ENCODE measurements at places on chromosomes 13 and 19. TPM values are rescaled to one million over a fixed set of nuclear protein-coding genes. Genes with fewer than 3 reads are reported as not detected.

DNA sequence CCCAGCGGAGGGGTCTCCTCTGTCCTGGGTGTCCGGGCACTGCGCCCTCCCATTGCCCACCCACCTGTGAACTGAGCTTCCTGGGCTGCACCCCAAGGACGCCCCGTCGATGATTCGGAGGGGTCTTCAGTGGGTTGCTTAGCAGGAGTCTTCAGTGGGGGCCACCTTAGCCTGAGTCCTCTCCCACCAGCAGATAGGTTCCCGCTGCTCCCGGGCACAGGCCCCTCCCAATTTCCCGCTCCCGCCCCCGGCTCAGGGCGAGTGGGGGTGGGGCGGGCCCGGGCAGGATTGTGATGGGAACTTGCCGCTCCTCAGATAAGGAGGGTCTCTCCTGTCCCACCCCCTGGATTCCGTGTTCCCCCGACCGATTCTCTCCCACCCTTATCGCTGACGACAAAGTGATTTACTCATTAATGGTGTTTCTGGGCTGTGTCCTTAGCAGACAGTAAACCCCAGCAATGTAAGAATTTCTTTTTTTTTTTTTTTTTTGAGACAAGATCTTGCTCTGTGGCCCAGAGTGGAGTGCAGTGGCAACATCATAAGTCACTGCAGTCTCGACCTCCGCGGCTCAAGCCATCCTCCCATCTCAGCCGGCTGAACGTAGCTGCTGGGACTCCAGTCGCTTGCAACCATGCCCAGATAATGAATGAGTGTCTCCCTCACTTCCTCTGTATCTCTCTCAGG is 655 bp upstream of the S1PR5 start:
- DNase-seq, result peak; percentile 22

DNA sequence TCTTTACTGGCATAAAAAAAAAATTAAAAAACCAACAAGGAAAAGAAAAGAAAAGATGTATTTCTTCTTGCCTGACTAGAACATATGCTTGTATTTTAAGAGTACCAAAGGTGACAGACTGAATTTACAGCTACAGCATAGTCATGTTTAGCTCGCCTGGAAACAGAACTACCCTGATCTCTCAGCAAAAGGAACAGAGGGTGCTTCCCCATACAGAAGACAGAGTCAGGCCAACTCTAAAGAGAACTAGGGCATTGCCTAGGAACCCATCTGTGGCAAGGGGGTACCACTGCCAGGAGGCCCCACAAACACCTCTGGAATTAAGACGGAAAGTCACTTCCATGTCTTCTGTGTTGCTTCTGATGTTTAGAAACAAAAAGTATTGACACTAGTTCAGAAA is 252.1 kb upstream of the STARD13 start:
- DNase-seq, result no peak

CDKN2D gene
- 6.5 TPM for total RNA-seq

CCNE1 gene
- total RNA-seq, result 6.9 TPM

DNA sequence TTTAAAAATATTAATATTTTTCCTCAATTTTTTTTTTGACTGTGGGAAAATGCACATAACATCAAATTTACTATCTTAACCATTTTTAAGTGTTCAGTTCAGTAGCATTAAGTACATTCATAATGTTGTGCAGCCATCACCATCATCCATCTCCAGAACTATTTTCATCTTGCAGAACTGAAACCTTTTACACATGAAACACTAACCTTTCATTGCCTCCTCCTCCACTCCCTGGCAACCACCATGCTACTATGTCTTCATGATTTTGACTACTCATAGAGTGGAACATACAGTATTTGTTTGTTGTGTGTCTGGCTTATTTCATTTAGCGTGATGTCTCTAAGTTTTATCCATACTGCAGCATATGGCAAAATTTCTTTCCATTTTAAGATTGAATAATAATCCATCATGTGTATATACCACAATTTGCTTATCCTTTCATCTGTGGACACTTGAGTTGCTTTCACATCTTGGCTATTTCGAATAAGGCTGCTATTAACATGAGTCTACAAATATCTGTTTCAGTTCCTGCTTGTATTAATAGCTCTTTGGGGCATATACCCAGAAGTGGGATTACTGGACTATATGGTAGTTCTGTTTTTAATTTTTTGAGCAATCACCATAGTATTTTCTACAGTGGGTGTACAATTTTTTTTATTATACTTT is 376.4 kb downstream of the MTUS2 start:
- no peak for DNase-seq

TEX26 gene
- total RNA-seq, result not detected

SWSAP1 gene
- 4.8 TPM for total RNA-seq

DNA sequence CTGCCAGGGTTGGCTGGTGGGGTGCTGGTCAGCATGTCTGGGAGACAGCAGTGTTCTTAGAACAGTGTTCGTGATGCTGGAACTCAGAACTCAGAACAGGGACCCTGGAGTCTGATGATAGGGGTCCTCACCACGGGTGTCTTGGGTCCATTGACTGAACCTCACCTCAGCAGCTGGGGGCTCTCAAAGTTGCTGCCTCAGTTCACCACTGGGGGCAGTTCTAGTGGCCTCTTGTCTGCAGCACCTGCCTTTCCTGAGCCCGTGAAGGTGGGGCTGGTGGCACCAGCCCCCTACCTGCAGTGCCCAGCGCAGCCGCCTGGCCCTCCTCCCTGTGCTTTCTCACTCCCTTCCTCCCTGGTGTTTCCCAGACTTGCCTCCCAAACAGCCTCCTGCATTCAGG is 28.5 kb downstream of the SAFB start:
- DNase-seq, result no peak

DNA sequence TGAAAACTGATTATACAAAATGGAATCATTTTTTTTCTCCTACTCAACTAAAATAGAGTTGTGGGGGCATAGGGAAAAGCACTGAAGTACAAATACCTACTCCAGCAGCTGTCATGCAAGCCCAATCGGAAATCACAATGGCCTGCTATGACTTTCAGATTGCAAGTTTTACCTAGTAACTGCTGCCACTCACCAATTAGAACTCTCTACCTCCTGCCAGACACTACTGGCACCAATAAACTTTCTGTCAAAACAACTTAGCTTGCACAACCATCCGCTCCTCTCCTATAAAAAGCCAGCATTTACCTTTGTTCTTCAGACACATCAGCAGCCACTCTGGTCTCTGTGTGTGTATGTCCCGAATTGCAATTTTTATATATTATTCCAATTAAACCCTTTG is 9.3 kb upstream of the TRPC4 start:
- DNase-seq, result no peak

RLN3 gene
- total RNA-seq, result not detected

EDNRB gene
- 100 TPM for total RNA-seq

- no peak for DNase-seq
Measured at GRCh38 chr19:45971260-45971902, 2.3 kb downstream of the NOVA2 start.

GRCh38 chr13:77637588-77637987 is 59.9 kb upstream of the SLAIN1 start:
- DNase-seq, result no peak

DNA sequence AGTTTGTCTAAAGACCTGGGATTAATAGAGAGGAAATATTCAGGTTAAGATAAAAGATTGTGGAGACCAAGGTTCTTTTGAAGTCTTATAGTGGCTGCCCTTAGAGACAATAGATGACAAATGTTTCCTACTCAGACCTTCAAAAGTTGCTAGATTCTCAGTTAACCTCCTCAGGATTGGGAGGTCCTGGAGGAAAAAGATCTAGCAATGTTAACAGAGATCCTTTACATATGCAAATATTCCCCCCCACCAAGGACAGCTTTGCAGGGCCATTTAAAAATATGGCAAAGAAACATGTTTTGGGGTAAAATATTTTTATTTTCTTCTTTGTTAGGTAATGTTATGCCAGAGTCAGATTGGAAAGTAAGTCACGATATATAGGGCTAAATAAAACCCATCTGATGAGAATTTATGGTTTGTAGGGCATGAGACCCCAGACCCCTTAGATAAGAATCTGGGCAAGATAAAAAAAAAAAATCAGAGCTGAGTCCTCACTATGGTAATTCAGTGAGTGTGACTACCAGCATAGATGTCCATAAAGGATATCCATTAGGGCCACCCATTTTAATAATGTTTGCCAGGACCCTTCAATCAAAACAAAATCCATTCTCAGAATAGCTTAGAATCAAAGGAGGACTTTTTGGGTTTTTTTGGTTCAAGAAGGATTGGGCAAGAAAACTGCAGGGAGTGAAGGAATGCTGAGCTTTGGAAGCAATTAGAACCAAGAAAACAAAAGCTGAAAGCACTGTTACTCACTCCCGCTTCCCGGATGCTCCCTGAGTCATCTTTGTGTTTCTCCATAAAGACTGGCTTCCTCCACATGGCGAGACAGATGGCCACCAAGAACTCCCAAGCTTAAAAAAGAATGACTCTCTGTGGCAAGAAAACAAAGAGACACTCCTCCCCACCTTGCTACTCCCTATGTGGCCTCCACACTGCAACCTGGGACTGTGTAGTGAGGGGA is 28.2 kb downstream of the VSTM1 start:
- DNase-seq, result no peak

DNA sequence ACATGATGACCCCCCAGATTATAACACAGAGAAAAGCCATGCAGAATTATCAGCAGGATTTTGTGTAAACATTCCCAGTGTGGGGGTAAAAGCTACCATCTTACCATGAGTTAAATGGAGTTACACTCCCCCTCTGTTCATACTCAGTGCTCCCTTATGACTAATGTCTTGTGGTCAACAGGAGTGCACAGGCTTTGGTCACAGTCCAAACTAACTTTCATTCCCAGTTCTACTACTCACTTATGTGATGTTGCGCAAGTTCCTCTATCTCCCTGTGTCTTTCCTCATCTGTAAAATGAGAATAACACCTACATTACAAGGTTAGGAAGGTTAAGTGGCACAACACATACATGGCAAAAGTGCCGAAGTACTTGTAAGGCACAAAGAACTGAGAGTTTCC is 277.9 kb downstream of the RBM26 start:
- no peak for DNase-seq

GRCh38 chr13:104594806-104595205 is 1528.6 kb upstream of the SLC10A2 start:
- no peak for DNase-seq

CEACAM8 gene
- not detected for total RNA-seq

- no peak for DNase-seq
Measured at GRCh38 chr19:7307590-7308218, 13.5 kb upstream of the INSR start.

- no peak for DNase-seq
Measured at GRCh38 chr19:11480715-11481533, at the start of gene ELAVL3. TSS of gene ELAVL3 (minus strand) at chr19:11481046. CDS start at chr19:11480608, 438 bp downstream.

ZNF700 gene
- 13.2 TPM for total RNA-seq

URAD gene
- not detected for total RNA-seq

LSM7 gene
- 122 TPM for total RNA-seq

CEACAM3 gene
- total RNA-seq, result 0.11 TPM

OPA3 gene
- total RNA-seq, result 23.2 TPM

CEACAM21 gene
- 1.6 TPM for total RNA-seq

DNA sequence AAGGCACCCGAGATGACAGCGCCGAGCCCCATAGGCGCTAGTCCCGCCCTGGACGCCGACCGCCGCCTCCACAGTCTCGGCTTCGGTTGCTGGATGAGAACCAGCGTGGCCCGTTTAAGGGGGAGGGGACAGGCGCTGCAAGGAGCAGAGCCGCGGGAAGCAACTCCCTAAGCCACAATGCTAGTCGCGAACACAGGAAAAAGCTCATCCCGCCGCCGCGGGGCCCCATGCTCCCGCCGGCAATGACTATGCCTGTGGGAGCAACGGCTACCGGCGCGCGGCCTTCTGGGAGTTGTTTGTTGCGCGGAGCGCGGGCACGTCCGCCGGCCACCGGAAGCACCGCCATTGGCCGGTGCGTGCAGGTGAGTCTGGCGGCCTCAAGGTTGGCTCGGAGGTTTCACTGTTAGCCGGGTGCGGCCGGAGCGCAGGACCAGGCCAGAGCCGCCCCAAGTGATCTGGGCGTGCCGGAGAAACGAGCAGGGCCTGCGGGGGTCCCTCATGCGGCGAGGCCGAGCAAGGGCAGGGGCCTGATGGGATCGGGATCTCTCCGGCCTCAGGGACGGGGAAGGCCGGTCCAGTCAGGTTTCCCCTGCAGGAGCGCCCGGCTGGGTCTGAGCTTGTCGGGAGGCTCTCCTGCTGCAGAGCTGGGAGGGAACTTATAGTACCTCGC is at the start of gene ZNF544:
Gene ZNF544, plus strand, starts transcription at position 330 of the 670 bp plus-strand sequence. CDS start 15,110 bp downstream, outside the sequence.
- peak; percentile 83 for DNase-seq

DNA sequence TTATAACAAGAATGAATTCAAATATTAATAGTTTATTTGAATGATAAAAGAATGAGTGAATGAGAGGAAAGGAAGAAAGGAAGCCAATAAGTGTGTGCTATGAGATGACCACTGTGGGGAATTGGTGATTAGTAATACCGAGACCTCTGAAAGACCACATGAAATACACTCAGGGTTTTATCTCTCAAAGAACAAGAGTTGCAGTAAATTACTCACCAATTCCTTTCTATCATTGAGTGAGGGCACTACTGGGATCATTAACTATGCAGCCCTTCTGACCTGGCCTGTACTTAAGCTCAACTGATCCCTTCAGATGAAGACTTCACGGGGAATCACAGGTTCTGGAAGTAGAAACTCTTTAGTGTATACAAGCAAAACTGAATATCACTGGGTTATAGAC is 1636.1 kb downstream of the SLITRK5 start:
- no peak for DNase-seq

SLC15A1 gene
- total RNA-seq, result not detected

- no peak for DNase-seq
Measured at GRCh38 chr13:20824762-20825476, 51.2 kb upstream of the EEF1AKMT1 start.
